ENCODE measurements at places on chromosomes 4 and X.

- DNase-seq: no peak
Measured at GRCh38 chr4:167555338-167556022, 321.2 kb upstream of the SPOCK3 start.

DNA sequence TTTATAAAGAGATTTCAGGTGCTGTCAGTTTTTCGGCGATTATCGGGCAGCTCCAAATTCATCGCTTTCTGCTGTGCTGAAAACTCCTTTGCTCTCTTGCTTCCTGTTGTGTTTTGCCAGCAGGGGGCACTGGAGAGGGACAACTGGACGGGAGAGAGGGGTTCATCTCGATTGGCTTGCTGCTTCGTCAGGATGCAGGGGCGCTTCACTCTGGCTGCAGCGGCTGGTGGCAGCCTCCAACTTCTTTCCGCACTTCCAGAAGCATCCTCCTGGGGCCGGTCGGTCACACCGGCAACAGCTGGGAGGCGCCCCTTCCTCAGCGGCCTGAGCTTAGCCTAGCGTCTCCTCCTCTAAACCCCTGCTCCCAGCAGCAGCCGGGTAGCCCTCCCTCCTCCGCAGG, 29.5 kb downstream of the MSL3 start:
- DNase-seq: peak; percentile 38

- DNase-seq: peak; percentile 83
Measured at GRCh38 chr4:182916483-182917181, 554 bp downstream of the DCTD start.

GRCh38 chr4:55386073-55386472, 9.7 kb upstream of the TMEM165 start:
- peak; percentile 40 for DNase-seq

DNA sequence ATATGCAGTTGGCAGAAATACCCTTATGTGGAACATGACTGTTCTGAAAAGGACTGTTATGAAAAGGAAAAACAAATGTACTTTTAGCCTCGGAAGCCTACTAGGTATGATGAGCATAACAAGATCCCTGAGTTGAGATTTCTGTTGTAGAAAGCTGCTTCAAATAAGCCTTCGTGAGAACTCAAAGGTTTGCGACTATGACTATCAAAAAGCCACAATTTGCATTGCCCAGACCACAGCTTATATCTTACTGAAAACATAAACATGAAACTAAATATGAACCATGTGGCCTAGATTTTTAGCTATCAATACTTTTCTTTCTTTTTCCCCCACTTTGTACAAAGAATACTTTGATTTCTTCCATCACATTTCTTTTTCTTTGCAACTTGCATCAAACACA, 398.2 kb upstream of the LCORL start:
- no peak for DNase-seq

GRCh38 chr4:17276776-17277175, 235.1 kb downstream of the QDPR start:
- DNase-seq: peak; percentile 88

DNA sequence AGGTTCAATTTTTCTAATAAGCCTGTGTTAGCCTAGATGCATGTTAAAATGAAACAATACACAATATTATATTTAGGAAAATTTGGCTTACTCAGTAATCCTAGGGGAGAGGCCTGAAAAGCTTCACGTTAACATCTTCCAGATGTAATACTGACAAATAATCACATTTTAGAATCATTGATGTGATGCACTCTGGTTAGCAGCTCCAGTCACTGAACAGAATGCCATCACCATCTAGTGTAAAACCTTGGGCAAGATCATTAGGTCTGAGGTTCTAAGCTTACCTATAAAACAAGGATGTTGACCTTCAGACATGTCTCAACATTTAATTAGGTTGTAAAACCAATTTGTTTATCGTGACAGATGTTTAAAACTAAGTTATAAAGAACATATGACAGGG, 1704.8 kb downstream of the STIM2 start:
- DNase-seq: no peak

GRCh38 chr4:54709400-54709799, 51.6 kb downstream of the KIT start:
- DNase-seq: no peak

GRCh38 chr4:48031802-48032525, 15.4 kb downstream of the NIPAL1 start:
- DNase-seq: no peak

DNA sequence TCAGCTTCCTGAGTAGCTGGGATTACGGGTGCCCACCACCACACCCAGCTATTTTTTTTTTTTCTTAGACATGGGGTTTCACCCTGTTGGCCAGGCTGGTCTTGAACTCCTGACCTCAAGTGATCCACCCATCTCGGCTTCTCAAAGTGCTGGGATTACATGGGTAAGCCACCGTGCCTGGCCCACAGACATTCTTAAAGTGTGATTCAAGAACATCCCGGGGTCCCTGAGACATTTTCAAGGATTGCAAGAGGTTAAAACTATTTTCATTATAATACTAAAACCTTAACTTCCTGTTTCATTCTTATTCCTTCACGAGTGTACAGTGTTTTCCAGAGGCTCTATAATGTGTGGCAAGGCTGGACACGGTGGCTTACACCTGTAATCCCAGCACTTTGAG, 318.7 kb downstream of the CAMK2D start:
- DNase-seq: no peak

- DNase-seq: no peak
Measured at GRCh38 chr4:148396986-148397673, 45.1 kb downstream of the NR3C2 start.

DNA sequence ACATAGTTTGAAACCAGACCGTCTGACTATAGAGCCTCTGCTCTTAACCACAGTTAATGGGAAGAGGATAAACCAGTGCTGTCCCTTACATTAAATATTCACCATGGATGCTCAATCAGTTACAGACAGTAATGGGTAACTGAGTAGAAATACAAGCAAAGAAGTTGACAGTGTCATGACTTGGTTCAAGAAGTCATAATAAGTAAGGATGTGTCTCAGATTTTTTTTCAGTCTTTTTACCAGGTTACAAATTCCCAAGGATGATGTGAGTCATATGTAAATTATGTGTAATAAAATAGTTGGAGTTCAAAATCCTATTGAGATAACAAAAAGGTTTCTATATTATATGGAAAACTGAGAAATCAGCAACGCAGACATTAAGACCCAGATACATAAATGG, 31.1 kb downstream of the ZCCHC4 start:
- no peak for DNase-seq

DNA sequence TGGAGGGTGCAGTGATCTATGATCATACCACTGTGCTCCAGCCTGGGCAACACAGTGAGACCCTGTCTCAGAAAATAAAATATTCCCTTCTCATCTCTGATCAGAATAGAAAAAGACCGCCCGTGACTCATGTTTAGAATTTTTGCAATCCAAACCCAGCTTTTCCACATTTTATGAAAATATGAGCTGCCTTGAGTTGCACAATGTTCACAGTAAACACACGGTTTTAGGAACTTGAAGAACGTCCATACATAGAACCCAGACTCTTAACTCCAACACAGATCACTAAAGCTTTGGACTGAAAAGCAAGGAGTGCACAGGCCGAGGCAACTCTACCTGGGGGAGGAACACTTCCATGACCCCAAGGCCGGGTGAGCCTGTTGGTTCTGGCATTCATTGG, 305.0 kb downstream of the TENM3 start:
- no peak for DNase-seq

GRCh38 chrX:128634754-128635153, 582.6 kb upstream of the ACTRT1 start:
- DNase-seq: no peak

- peak; percentile 87 for DNase-seq
Measured at GRCh38 chr4:76905521-76905920, 7.6 kb upstream of the SOWAHB start.

GRCh38 chrX:40041915-40042314, 55.8 kb downstream of the BCOR start:
- no peak for DNase-seq

DNA sequence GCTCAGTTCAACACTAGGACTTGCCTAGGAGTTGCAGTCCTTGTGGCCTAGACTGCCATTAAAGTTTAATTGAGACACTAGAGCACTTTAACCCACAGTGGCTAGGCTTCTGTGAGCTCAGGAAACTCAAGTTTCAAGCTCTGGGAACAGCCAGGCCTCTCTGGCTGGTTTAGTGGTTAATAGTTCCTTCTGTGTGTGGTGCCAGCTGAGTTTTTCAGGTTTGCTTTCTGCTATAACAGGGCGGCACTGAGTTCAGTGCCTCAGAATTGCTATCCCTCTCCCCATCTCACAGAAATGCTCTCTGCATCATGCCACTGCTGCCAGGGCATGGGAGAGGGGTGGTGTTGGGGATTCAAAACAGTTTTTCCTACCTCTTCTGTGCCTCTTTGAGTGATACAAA, 15.9 kb downstream of the MMAA start:
- no peak for DNase-seq

- peak; percentile 42 for DNase-seq
Measured at GRCh38 chrX:13340182-13340791, 20.4 kb upstream of the ATXN3L start.

- no peak for DNase-seq
Measured at GRCh38 chrX:40878766-40879165, 143.4 kb upstream of the MED14 start.

DNA sequence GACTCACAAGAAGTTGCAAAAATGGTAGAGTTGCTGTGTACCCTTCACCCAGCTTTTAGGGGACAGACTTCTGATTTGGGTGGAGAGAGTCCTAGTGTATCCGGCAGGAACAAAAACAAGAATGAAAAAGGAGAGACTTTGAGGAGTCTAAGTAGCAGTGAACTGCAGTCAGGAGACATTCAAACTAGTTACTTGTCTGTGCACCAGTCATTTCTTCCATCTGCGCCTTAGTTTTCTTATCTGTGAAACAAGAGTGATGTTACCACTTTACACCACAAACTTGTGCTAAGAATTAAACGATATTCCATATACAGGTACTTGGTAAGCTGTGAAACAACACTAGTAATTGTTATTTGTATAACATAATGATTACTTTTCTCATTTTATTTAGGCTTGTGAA, 47.3 kb downstream of the SH2D1A start:
- no peak for DNase-seq

DNA sequence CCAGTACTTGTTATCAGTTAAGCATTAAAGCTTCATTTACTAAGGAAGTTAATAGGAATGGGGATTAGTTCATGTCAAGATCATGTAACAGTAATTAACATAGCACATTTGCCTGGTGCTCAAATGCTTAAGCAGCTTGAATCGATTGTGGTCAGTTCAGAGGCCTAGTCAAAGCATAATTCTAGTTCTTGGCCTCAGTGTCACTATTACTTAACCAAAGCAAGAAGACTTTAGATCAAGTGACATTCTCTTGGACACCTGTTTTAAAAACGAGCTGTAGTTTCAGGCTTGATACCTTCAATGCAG, 115.2 kb upstream of the BMPR1B start:
- no peak for DNase-seq

- DNase-seq: no peak
Measured at GRCh38 chrX:17053502-17053901, 107.0 kb downstream of the REPS2 start.

GRCh38 chr4:148827781-148828180, 385.6 kb upstream of the NR3C2 start:
- no peak for DNase-seq

- DNase-seq: no peak
Measured at GRCh38 chr4:119206178-119206577, 6.3 kb upstream of the USP53 start.

- DNase-seq: no peak
Measured at GRCh38 chrX:129599499-129599898, 55.3 kb downstream of the APLN start.

- DNase-seq: no peak
Measured at GRCh38 chr4:149294601-149295000, 521.0 kb downstream of the IQCM start.

DNA sequence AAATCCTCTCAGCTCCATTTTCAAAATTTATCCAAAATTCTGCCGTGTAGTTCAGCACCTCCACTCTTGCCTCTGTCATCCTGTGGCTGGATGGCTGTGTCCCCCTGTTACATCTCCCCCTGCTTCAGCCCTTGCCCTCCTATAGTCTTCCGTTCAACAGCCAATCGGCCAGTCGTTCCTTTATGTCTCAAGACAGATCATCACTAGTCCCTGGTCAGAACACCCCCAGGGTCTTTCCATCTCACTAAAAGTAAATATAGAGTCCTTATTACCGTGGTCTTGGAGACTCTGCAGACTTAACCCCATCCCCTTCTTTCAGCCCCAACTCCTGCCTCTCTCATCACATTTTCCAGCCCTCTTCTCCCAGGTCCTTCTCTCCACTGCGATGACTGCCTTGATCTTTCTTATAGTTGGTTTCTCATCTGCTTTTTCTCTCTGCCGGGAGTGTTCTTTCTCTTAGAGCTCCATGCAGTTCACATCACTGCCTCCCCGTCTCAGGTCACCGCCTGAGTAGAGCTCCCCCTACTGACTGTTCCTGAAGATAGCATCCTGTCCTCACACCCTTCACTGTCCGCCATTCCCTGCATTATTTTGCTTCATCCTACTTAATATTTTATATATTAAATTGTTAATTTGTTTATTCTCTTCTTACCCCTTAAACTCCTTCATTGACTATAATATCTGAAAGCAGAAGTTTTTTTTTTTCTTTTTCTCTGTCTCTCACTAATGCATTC, 736.9 kb upstream of the MAGEB2 start:
- peak; percentile 47 for DNase-seq

DNA sequence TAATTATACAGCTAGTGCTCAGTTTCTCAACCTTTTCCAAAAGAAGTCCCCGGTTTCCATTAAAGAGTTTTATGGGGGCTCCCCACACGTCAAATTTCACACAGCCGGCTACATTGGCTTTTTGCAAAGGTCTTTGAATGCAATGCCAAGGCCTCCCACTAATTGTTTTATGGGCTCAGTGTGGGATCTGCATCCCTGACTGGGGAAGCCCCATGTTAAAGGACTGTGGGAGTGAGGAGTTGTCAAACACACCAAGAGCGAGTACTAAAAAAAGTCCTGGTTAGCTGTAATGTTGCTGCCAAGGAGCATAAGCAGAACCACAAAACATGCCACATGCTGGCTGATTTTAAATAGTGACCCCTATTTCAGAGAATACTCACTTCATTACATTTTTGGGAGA, 162.6 kb downstream of the BMPR1B start:
- no peak for DNase-seq

GRCh38 chr4:71184195-71184781, 154.5 kb upstream of the SLC4A4 start:
- DNase-seq: peak; percentile 47

GRCh38 chr4:24164054-24164693, 274.3 kb upstream of the PPARGC1A start:
- DNase-seq: no peak

- no peak for DNase-seq
Measured at GRCh38 chr4:53004497-53005148, 142.5 kb downstream of the RASL11B start.

All from AG20443 (cell line).